ENCODE measurements at places on chromosomes 2 and 18. TPM values are rescaled to one million over a fixed set of nuclear protein-coding genes. Genes with fewer than 3 reads are reported as not detected.

DNA sequence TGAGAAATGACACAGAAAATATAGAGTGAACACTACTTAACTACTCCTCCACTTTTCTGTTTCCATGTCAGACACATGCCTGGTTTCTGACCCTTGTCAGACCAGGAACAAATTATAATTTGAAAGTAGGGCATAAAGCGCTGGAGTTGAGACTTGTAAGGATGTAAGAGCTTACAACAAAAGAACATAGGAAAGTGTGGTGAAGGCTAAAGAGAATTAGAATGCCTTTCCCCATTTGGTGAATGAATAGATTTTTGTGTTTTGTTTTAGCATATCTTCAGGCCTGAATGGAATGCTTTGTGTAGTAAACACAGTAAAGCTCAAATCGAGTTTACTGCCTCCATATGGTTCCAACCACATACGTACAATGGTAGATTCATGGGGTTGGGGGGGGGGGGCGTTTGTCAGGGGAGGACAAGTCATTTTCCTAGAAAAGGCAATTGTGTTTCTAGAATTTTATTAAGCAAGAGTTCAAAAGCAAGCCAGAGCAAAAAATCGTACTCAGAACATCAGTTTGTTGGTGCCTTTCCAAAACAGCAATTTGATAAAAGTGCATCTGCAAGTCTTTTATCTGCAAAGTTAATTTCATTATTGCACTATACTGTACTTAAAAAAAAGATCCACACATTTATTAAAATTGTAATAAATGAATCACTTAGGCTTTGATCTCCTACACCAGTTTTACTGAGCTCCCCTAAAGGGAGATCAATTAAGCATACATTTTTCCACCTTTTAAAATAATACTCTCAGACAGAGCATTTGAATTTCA is 30.9 kb downstream of the NRXN1 start:
- H3K36me3 ChIP-seq, result no peaks in the 10 kb centered on the region
- no peaks in the 10 kb centered on the region for H3K27me3 ChIP-seq
- no peak for DNase-seq
- H3K4me3 ChIP-seq, result no peak overlapping the region
- no peak overlapping the region for H3K27ac ChIP-seq

Gene TUBB8B
- not detected for total RNA-seq

DNA sequence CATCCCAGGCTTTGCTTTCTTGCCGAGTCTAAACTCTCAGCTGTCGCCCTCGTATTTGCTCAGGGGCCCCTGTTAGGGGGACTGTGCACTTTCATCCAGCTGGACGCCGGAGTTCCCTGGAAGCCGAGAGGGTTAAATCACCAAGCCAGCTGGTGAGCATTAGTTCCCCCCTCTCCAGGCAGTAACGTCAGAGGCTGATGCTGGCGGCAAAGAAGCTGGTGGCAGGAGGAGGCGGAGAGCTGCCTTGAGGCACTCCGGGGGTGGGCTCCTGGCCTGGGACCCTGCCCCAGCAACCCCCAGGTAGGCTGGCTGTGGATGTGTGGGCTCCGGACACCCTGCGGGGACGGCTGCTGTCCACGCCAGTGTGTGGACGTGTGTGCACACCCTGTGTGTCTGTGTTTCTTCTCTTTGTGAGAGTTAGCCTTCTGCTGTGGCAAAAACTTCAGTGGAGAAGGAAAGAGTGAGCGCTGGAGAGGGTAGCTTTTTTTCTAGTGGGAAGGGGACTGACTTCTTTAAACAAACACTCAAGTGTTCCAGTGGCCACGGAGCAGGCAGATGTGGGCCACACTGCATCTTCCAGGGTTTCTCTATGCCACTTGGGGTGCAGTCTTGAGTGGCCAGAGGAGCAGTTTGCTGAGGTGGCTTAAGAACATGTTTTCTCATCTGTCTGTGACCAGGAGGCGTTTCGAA is 84.7 kb downstream of the GLI2 start:
- no peak overlapping the region for H3K27ac ChIP-seq
- H3K36me3 ChIP-seq, result no peaks in the 10 kb centered on the region
- no peak for DNase-seq
- no peaks in the 10 kb centered on the region for H3K4me1 ChIP-seq
- no peaks in the 10 kb centered on the region for H3K27me3 ChIP-seq

- no peaks in the 10 kb centered on the region for H3K36me3 ChIP-seq
- no peaks in the 10 kb centered on the region for H3K4me1 ChIP-seq
- H3K4me3 ChIP-seq, result no peak overlapping the region
- H3K27me3 ChIP-seq, result no peaks in the 10 kb centered on the region
Observed at GRCh38 chr2:190742431-190742830, 93.5 kb downstream of the NAB1 start.

DNA sequence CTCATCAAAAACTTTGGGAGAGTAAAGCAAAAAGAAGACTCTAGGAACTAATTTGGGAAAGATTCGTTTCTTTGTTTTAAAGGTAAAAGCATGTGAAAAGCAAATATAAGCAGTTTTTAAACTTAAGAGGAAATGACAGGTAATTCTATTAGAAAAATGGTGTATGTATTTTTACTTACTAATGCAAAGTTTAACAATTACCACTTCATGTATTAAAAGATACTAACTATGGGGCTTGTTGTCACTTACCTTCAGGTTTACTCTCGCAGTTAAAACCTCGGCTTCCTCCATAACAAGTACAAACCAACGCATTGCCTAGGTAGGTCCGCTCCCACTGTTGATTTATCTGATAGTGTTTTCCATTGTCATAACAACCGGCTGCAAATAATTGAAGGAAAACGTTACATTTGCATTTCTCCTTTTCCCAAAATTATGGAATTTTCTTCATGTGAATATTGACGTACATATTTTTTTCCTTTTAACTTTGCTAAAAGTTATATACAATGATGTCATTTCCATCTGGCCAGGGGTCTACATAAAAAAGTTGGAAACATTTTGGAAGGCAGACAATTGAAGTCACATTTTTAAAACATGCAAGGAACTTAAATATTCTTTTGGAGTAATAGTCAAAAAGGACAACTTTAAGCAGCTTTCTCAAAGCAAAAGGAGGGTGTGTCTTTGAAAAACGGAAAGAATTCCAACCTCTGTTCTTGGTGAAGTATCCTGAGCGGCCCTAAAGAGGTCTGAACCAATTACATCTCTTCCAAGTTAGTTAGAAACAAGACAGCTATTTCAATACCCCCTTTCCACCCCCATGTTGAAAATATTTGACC is 1.2 kb downstream of the FN1 start:
- no peak for DNase-seq
- H3K27me3 ChIP-seq, result peaks cover 56% of the 10 kb centered on the region
- H3K27ac ChIP-seq, result no peak overlapping the region
- H3K4me1 ChIP-seq, result peaks cover 18% of the 10 kb centered on the region

- no peaks in the 10 kb centered on the region for H3K36me3 ChIP-seq
- H3K27ac ChIP-seq, result no peak overlapping the region
- no peak overlapping the region for H3K4me3 ChIP-seq
- no peaks in the 10 kb centered on the region for H3K27me3 ChIP-seq
Observed at GRCh38 chr2:72993147-72993932, 76.0 kb downstream of the EMX1 start.

Gene ENOSF1
- total RNA-seq, result 36.3 TPM

- H3K4me1 ChIP-seq, result peaks cover 3% of the 10 kb centered on the region
- H3K36me3 ChIP-seq, result no peaks in the 10 kb centered on the region
- peak; percentile 53 for DNase-seq
- H3K27ac ChIP-seq, result no peak overlapping the region
Observed at GRCh38 chr2:39228413-39229209, 15.2 kb downstream of the CDKL4 start.

- no peak overlapping the region for H3K27ac ChIP-seq
- no peaks in the 10 kb centered on the region for H3K27me3 ChIP-seq
- H3K4me1 ChIP-seq, result no peaks in the 10 kb centered on the region
- no peak overlapping the region for H3K4me3 ChIP-seq
- DNase-seq, result no peak
Observed at GRCh38 chr2:41965909-41966295, 81.9 kb upstream of the PKDCC start.

DNA sequence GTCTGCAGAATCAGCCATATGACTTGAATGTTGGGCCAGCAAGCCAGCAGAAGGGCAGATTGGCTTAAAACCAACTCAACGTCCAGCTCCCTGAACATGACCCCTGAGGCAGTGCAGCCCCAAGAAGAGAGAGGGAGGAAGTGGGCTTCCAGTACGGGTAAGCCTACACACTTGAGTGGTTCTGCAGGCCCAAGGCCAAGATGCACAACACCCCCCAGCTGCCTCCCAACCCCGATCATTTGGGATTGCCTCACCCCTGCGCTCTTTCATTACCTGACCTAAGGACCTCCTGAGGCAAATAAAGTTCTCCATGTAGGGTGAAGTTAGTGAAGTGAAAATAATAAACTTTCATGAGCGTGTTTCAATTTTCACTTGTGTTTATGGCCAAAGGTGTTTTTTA is 536.0 kb downstream of the TNS1 start:
- no peak overlapping the region for H3K27ac ChIP-seq
- H3K4me3 ChIP-seq, result no peak overlapping the region
- no peaks in the 10 kb centered on the region for H3K4me1 ChIP-seq
- DNase-seq, result no peak

DNA sequence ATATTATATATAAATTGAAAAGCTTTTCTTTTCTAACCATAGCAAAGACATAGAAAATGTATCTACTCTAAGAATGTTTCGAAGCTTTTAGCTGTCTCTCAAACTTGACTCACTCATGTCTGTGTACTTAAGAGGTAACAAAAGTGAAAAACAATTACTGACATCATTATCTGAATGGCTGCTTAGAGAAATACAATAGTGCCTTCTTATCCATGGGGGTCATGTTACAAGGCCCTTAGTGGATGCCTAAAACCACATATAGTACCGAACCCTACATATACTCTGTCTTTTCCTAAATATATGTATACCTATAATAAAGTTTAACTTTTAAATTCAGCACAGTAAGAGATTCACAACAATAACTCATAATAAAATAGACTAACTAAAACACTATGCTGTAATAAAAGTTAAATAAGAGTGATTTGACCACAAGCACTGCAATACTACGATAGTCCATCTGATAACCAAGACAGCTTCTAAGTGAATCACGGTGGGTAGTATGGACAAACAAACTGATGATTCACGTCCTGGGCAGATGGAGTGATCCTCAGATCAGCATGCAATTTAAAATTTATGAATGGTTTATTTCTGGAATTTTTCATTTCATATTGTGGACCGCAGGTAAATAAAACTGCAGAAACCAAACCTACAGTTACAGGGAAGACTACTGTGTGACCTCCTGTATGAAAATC is 246.2 kb downstream of the XIRP2 start:
- no peaks in the 10 kb centered on the region for H3K4me1 ChIP-seq
- H3K4me3 ChIP-seq, result no peak overlapping the region
- no peak for DNase-seq
- H3K36me3 ChIP-seq, result no peaks in the 10 kb centered on the region
- no peaks in the 10 kb centered on the region for H3K27me3 ChIP-seq
- H3K27ac ChIP-seq, result no peak overlapping the region

- H3K27me3 ChIP-seq, result no peaks in the 10 kb centered on the region
- no peak overlapping the region for H3K27ac ChIP-seq
- H3K4me3 ChIP-seq, result no peak overlapping the region
- no peaks in the 10 kb centered on the region for H3K36me3 ChIP-seq
- DNase-seq, result no peak
Observed at GRCh38 chr18:7615840-7616239, 48.7 kb downstream of the PTPRM start.

- no peak for DNase-seq
- H3K4me3 ChIP-seq, result no peak overlapping the region
Observed at GRCh38 chr2:60116161-60116875, 437.1 kb downstream of the BCL11A start.

GRCh38 chr2:108629417-108629816 is 89.9 kb upstream of the RANBP2 start:
- H3K4me3 ChIP-seq, result no peak overlapping the region
- DNase-seq, result peak; percentile 37
- H3K27ac ChIP-seq, result no peak overlapping the region
- no peaks in the 10 kb centered on the region for H3K36me3 ChIP-seq
- H3K27me3 ChIP-seq, result no peaks in the 10 kb centered on the region

DNA sequence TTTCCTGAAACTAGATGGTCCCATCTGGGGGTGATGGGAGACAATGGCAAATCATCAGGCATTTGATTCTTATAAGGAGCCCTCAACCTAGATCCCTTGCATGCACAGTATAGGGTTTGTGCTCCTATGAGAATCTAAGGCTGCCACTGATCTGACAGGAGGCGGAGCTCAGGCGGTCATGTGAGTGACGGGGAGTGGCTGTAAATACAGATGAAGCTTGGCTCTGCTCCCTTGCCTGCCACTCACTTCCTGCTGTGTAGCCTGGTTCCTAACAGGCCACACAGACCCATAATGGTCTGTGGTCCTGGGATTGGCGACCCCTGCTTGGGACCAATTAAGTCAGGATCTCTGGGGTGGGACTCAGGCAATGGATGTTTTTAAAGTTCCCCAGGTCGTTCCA is 293.4 kb downstream of the ZNF521 start:
- H3K27ac ChIP-seq, result no peak overlapping the region
- no peaks in the 10 kb centered on the region for H3K36me3 ChIP-seq
- no peaks in the 10 kb centered on the region for H3K4me1 ChIP-seq
- no peak for DNase-seq
- no peak overlapping the region for H3K4me3 ChIP-seq

- no peak overlapping the region for H3K4me3 ChIP-seq
- peaks cover 16% of the 10 kb centered on the region for H3K4me1 ChIP-seq
- no peak overlapping the region for H3K27ac ChIP-seq
- no peaks in the 10 kb centered on the region for H3K36me3 ChIP-seq
Observed at GRCh38 chr2:88057437-88057844, 1.9 kb upstream of the KRCC1 start.

DNA sequence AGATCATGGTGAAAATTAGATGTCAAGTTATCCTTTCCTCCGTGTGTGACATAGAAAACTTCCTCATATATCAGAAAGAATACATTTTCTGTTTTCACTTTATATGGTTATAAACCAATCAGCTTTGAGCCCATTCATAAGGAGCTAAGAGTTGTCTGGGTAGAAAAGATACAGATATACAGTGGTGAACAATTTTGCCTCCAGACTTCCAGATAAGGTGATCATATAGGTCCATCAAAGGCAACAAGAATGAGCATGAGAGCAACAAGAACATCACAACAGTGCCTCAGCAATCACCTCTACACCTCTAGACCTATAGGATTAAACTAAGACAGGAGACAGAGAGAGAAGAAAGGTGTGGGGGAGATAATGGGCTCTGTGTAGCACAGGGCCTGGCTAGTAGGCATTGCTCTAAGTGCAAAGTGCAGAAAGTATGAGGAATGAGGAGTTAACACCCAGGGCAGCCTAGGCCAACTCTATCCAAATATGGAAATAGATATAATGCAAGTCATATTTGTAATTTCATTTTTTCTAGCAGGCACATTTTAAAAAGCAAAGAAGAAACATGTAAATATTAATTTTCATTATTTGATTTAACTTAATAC is 8.3 kb downstream of the TNP1 start:
- peaks cover 1% of the 10 kb centered on the region for H3K4me1 ChIP-seq
- H3K27me3 ChIP-seq, result no peaks in the 10 kb centered on the region
- DNase-seq, result no peak
- H3K27ac ChIP-seq, result no peak overlapping the region

Measured in natural killer cell (primary cell).